ENCODE measurements at places on chromosomes 6 and 20.

DNA sequence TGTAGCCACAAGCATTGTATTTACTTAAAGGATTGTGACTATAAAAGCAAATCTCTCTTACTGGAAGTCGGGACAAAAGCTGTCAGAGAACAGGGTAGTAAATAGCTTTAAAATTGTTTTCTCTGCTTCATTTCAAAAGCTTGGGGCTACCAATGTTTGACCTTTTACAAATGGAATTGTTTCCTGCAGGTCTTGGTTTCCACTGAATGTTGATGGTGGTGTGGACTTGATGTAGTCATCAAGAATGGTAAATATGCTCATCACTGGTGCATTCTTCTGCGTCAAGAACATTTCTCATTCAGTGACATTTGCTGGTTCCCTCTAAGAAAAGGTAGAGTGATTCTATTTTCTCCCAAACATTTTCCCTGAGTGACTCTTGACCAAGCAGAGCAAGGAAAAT, 435.4 kb upstream of the KHDRBS2 start:
- no peak for DNase-seq

DNA sequence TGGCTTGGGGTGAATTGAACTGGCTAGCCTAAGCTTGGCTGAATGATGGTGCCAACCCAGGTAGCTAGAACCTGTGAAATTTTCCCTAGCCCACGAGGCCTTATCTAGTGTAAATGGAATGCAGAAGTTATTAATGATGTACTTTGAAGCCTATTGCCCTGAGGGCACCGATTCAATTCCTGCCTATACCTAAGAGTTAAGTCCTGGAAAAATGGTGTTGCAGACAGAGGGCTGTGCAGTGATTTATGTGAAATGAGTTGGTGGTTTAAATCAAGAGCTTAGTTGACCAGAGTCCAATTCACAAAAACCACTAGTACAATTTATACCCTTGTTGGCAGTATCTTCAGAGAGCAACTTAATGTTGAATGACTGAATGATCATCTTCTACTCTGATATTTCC, 373.8 kb upstream of the JAG1 start:
- no peak for DNase-seq

GRCh38 chr6:44917430-44917829, 410.7 kb upstream of the RUNX2 start:
- no peak for DNase-seq

- no peak for DNase-seq
These were observed 180.7 kb upstream of the UST start for GRCh38 chr6:148565930-148566663.

DNA sequence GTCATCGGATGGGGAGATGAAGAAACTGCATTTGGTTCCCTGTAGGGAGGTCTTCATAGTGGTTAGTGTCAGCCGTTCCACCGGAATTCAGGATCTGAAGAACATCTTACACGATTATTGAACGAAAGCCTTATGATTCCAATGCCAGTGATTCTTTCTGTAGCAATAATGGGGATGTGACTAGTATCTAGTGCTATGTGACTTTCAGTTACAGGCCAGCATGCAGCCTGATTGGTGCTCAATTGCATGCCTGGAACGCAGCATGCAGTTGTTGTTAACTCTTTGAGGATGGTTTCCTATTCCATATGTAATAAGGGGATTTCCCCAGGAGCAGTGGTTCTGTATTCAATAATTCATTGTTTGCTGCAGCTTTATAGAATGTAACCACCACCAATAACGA, 71.6 kb upstream of the SLC22A1 start:
- DNase-seq, result no peak

DNA sequence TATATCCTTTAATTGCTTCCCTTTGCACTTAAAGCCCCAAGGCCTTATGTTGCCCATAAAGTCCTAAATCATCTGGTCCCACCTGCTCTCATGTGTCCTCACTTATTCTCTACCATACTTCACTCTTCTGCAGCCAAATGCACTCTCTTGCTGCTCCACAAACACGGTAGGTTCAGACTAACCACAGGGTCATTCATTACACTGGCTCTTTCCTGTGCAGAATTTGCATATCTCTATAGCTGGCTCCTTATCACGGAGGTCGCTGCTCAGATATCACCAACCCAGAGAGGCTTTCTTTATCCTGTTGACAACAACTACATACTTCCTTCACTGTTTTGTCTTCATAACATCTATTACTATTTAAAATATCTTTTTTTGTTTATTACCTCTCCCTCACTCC, 86.8 kb downstream of the MOXD1 start:
- no peak for DNase-seq

DNA sequence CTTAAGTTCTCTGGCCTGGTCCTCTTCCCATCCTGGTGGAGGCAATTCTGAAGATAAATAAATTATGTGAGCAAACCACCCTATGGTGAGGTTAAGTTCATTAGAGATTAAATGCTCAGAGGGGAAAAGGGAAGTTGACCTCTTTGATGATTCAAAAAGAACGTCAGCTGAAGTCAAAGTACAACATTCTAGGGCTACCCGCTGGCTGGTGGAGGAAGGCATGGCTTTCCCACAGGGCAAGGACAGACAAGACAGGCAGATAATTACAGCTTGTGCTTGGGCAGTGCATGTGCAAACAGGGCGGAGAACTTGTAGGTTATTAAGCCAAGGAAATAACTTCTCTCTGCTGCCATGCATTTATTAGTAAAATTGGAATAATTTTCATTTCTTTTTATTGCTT, 91.0 kb upstream of the SLC24A3 start:
- no peak for DNase-seq

GRCh38 chr20:40809361-40809760, 120.3 kb upstream of the MAFB start:
- no peak for DNase-seq

DNA sequence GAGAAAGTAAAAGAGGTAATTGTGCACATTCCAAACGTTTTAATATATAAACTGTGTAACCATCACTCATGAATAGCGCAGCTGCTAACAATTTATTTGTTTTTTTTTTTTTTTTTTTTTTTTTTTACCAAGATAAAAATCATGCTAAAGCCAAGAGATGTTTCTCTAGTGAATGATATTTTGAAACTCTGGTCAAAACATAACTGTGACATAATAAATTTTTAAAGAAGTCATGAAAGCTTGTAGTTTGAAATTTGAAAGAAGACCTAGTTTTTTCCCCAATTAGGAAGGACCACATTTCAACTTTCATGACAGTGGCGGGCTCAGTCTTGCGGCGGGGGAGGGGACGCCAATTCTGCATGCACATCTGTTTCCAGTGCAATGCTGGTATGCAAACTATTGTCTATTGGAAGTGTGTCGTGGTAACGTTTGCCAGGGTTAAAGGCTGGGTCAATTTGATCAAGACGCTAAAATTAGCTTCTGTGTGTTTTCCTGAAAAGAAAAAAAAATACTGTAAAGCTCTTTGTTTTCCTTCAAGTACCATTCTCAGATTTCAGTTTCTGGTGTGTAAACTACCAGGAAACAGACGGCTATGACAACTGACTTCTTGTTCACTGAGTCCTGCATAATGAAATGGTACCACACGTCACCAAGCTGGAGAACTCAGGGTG, 211.9 kb downstream of the FOXC1 start:
- DNase-seq, result no peak

GRCh38 chr20:35490736-35491181, 35.4 kb downstream of the CEP250 start:
- peak; percentile 30 for DNase-seq

- DNase-seq, result no peak
These were observed 12.4 kb downstream of the ADGRF5 start for GRCh38 chr6:46909371-46909770.

DNA sequence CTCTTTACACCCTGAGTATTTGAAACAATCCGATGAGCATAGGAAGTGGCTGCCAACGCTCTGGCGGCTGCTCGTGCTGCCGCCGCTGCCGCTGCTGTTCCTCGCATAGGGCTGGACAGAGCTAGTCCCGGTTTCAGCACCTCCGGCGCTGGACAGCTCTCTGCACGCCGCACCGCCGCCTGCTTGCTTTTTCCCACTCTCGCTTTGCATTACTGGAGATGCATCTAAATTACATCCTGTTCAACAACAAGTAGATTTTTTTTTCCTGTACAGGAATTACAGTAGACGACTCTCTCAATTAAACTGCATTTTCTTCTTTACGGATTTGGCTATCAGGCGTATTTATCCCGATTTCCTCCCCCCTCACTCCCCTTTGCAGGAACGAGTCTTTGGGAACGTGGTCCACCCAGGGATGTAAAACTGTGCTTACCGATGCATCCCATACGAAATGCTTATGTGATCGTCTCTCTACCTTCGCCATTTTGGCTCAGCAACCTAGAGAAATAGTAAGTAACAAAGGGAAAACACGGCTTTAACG, 563.8 kb downstream of the LMBRD1 start:
- DNase-seq, result peak; percentile 2

DNA sequence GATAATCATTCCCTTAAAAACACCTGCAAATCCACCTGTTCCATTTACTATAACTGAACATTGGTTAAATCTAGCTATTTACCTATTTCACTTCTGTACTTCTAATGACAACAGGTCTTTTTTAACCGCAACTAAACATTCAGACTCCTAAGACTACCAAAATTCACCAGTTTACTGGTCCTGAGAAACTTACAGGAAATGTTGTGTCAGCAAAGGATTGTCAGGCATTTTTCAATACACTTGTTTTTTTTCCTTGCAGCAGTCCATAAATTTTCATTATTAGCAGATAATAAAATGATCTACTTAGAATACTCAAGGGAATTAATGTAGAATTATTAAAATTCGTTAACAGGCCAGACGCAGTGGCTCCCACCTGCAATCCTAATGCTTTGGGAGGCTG, 5.3 kb downstream of the ZUP1 start:
- no peak for DNase-seq

GRCh38 chr6:158184608-158185007, 16.5 kb downstream of the GTF2H5 start:
- DNase-seq, result no peak

GRCh38 chr20:2314759-2315439, 19.1 kb downstream of the TGM3 start:
- DNase-seq, result no peak

DNA sequence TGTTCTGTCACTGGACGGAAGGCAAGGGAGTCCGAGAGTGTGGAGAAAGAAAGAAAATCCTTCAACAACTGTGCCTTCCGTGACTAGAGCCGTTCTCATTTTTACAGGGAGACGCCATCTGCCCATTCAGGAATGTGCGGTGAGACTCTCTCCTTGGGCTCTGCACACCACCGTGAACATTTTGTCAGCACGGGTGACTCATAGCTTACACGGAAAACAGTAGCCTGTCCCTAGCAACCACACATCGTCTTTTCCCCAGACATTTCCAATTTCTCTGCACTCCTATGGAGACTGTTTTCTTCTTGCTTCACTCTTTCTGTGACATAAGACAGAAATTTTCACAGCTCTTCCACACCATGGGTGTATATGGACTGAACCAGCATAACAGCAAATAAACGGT, 55.1 kb downstream of the TBXT start:
- DNase-seq, result no peak

- DNase-seq, result no peak
These were observed 2.2 kb downstream of the C20orf204 start for GRCh38 chr20:64038224-64038564.

GRCh38 chr6:121881974-121882667, 446.7 kb downstream of the GJA1 start:
- DNase-seq, result no peak

DNA sequence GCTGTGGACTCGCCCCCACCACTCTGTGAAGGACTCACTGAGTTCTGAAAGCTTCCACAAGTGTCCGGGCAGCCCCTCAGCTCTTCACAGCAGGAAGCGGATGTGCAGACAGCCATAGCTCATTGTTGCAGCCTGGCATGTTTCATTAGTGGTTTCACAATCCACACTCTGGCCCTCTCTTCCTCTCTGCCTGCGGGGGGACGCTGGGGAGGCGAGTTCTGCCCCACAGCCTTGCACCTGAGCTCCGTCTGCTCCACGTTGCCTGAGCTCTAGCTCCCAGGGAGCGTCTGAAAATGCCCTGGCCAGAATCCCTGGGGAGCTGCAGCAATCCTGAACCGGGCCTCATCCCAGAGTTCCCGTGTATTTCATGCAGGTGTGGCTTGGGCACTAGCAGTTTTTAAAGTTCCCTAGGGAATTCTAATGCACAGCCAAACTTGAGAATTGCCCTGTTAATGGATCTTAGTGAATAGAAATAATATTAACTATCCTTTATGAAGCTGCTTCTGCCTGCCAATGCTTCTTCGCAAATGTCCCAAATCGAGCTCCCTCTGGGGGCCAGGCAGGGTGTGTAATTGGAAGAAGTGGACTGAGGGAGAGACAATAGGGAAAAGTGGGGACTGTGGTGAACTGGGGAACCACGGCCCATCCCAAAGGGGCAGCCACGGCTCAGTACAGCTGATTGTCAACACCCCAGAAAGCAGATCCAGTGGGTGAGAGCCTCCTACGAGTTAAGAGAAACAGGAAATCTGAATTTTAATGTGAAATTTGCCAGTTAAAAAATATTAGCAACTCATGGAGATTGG, 51.5 kb downstream of the CTCFL start:
- peak; percentile 36 for DNase-seq

DNA sequence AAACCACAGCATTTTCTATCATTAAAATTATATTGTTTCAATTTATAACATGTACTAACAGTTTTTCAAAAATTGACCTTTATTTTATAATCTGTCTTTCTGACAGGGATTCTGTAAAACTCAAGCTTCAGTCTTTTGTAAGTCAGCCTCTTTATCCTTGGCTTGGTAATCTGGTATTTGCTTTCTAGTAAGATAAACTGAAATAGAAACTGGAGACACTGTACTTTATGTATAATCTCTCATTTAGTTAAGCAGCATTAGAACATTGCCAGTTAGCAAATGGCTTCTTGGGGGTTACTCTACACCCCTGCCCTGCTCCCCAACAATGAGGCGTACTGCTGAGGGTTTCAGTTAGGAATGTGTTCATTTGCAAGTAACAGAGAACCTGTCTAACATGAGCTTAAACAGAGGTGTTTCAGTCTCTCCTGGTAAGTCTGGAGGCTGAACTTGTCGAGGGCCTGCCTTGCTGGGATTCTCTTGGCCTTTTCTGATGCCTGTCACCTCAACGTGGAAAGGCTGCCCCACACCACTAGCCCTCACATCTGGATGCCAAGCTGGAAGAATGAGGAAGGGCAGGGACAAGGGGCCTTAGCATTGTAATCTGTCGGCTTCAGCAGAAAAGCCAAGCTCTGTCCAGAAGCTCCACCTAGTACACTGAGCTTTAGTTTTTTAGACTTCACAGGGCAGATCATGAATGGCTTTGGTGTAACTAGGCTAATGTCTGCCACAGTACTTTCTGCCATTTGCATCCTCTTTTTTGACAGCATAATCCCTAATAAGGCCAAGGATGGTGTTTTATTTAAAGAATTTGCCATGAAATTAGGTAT, 34.8 kb downstream of the SH3BGRL2 start:
- DNase-seq, result no peak

DNA sequence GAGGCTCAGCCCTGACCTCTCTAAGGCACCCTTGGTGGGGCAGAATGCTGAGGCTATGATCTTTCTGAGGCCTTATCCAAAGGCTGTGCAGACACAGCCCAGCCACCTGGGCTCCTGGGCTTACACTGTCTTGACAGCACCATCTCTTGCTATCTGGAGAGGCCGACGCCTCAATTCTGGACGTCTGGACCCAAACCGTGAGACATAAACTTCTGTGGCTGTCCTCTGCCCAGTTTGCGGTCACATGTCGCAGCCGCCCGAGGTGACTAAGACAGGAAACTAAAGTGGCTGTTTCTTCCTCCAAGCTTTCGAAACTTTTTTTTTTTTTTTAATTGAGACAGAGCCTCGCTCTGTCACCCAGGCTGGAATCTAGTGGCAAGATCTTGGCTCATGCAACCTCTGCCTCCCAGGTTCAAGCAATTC, 49.3 kb downstream of the PRR18 start:
- no peak for DNase-seq

Data from T-helper 1 cell (primary cell).